ENCODE measurements at places on chromosomes 16 and 17.

- DNase-seq, result peak; percentile 62
Measured at GRCh38 chr17:2094891-2095535, 40.1 kb downstream of the HIC1 start.

DNA sequence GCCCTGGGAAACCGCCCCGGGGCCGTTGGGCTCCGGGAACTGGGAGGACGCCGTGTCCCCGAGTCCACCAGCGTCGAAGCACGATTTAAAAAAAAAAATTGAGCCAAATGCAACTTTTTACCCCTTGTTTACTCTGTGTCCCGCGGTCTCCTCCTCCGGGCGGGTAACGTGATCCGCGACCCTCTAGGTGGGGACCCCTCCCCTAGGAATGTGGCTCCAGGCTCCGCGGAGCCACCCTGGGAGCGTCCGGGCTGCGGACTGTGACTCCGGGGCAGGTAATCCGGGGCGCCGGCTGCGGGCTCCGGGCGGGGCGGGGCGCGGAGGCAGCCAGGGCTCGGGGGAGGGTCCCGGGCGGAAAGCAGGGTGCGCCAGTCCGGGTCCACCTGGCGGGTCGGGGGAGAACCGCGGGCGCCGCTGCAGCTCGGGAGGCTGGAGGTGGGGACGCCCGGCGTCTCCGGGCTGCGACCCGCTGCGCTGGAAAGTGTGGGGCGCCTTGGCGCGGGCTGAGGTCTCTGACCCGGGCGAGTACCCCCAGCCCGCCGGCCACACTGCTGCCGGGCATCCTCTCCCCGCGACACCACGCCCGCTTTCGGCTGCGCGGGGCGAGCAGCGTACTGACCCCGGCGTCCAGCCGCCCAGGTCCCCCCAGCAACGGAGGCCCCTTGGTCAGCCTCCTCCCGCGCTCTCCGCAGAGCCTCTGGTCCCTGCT, 852 bp upstream of the HELZ start:
- DNase-seq, result no peak

GRCh38 chr17:64256913-64257807, 5.9 kb downstream of the TEX2 start:
- no peak for DNase-seq

- no peak for DNase-seq
Measured at GRCh38 chr17:47318197-47318918, 5.4 kb upstream of the EFCAB13 start.

GRCh38 chr16:84643180-84643583, 5.1 kb upstream of the KLHL36 start:
- peak; percentile 96 for DNase-seq

GRCh38 chr17:56152874-56153602, at the start of gene ANKFN1:
ANKFN1 (plus strand) TSS chr17:56153475; CDS start chr17:56212668, 59,193 bp downstream.
- DNase-seq, result no peak

DNA sequence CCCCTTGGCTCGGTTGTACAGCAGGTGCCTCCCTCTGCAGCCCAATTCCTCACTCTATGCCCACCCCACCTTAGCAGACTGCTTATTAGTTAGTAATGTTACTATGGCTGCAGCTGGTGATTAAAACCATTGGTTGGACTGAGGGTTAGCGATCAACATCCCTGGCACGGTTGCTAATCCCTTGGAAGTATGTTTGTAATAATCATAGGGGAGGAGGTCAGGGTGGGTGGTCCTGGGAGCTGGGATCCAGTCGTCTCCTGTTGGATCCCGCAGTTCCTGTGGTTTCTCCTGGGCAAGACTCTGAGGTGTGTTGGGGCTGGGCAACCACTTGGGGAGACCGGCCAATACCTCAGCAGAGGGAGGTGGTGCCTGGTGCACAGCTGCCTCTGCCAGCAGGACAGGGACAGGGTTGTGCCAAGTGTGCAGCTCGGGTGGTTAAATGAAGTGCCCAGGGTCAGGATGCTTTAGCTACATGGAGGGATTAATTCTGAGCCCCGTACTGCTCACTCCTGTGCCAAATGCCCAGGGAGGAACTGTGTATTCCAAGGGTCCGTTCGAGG, 38.0 kb downstream of the FZD2 start:
- no peak for DNase-seq

- DNase-seq, result peak; percentile 48
Measured at GRCh38 chr17:16353317-16354174, at the start of gene CENPV. CENPV (minus strand) TSS chr17:16353469; CDS start chr17:16353436, 33 bp downstream.

GRCh38 chr17:56679115-56679776, 85.7 kb downstream of the NOG start:
- DNase-seq, result peak; percentile 50

DNA sequence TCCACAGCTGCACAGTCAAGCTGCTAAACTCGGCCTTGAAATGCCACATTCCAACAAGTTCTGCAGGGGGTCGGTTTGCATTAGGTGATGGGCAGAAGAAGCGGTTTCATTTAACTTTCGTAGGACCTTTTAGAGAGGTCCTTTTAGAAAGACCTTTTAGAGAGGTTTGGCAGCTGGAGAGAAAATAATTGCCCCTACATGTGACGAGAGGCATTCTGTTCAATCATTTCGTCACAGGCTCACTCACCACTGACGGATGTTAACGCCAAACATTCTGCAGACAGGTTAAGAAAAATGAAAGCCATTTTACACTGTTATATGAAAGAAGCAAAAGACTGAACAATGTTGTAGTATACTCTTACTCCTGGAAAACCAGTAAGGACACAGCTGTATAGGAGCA, 76.5 kb upstream of the ZNF423 start:
- DNase-seq, result no peak

- no peak for DNase-seq
Measured at GRCh38 chr16:50534091-50534490, 14.1 kb upstream of the NKD1 start.

DNA sequence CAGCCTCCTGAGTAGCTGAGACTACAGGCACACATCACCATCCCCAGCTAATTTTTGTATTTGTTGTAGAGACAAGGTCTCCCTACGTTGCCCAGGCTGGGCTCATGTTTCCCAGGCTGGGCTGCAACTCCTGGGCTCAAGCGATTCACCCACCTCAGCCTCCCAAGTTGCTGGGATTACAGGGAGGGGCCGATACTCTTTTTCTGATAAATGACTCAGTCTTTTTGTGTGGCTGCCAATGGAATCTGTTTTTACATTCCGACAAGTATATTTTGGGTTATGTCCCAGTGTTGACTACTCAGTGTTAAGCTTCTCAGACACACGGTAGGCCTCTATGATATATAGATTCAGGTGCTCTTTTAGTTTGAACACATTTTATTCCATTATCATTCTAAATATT, 58.1 kb downstream of the SLFN11 start:
- DNase-seq, result peak; percentile 93

DNA sequence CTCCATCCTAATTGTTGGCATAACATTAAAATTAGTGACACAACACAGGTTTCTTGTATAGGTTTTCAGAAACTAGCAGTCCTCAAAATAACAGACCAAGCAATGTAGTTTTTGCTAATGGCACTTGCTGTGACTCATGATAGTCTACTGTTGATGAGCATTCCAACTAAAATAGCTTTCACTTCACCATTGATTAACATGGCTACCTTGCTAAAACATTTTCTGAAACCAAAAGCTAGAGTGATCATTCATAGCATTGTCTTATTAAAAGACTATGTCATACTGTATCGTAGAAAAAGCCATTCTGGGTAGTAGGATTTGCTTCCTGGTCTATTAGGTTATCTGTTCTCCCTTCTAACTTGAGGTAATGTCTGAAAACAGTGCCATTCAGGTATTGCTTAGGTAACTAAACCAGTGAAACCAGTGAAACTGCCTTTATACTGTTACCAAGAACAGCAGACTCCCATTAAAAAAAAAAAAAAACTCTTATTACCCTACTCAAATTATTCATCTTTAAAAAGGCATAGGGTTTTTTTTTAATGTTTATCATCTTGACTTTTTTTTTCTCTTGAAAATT, 2.5 kb upstream of the CLTC start:
- peak; percentile 27 for DNase-seq

GRCh38 chr16:15788846-15789239, 68.0 kb downstream of the MYH11 start:
- no peak for DNase-seq

- DNase-seq, result no peak
Measured at GRCh38 chr16:49773534-49774475, 82.1 kb downstream of the ZNF423 start.

DNA sequence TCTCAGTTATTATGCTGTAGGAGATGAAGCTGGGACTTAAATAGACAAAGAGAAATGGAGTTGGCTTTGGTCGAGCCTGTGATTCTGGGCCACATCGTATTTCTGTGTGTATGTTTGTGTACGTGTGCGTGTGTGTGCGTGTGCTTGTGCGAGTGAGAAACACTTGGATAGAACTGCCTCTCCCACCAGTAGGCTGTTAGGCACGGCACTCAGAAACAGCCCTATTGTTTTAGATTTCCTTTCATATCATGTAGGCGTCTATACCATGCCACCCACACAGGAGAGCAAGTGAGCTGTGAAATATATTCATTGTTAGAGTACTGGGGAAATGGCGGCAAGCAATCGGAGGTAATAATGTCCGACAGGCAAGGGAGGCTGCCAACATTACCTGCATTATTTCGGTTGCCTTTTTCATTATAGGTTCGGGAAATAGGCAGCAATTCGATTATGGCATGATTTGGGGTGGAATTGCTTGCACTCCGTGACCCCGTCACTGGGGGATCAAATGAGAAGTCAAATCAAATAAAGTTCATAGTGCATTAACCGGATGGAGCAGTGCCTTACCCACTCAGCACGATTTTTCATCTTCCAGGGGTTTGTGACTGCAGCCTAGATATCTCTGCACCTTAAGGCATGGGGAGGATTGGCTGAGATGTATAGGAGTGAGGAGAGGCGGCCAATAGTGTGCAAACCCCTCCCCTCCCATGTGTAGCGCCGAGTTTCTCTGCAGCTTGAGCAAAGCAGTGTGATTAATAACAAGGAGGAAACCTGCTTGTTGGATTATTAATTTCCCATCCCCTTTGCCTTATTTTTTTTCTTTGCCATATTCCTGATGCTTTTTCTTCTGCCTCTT, 89.6 kb downstream of the RBFOX1 start:
- no peak for DNase-seq

DNA sequence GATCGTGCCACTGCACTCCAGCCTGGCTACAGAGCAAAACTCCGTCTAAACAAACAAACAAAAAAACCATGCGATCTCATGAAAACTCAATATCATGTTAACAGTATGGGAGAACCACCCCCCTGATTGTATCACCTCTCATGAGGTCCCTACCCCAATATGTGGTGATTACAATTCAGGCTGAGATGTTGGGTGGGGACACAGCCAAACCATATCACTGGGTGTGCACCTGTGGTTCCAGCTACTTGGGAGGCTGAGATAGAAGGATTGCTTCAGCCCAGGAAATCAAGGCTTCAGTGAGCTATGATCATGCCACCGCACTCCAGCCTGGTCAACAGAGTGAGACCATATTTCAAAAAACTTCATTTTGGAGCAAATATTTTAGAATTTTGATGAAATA, 1094.7 kb upstream of the CDH8 start:
- no peak for DNase-seq

GRCh38 chr17:39617446-39618245, 9.1 kb upstream of the PPP1R1B start:
- DNase-seq, result peak; percentile 65

- DNase-seq, result no peak
Measured at GRCh38 chr17:81494626-81495377, 17.8 kb downstream of the ACTG1 start.

DNA sequence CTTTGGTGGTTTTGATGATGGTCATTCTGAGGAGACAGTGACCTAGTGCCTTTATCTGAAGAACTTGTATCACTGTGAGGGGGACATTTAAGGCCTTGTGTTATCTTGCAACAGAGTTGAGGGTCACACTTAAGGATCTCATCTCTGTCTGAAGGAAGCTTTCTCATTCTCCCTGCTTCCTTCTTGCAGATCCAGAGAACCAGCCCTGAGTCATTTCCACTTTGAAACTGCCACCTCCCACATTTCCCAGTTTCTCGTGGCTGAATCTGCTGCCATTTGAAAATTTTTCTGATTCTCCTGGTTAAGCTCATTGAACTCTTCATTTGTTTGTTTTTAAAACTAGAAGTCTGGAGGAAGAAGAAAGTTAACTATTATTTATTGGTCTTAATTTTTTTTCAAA, 190.2 kb upstream of the CDH11 start:
- peak; percentile 86 for DNase-seq

- no peak for DNase-seq
Measured at GRCh38 chr16:49664221-49665215, 191.4 kb downstream of the ZNF423 start.

DNA sequence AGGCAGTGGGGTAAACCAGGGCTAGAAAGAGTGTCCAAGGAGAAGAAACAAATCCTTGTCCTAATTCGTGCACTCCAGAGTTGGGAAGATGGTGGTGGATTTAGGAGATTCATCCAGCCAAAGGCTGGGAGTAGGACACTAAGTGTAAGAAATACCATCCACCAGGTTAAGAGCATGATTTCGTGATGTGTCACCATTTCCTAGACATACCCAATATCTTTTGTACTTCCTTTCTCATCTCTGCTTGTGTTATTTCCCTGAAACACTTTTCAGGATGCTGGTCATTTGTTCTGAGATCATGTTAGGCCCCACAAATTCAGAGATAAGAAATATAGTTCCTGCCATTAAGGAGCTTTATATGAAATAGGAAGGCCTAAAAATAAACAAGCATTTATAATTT, 106.3 kb upstream of the HLF start:
- DNase-seq, result peak; percentile 6

GRCh38 chr16:56860226-56861020, 4.6 kb upstream of the SLC12A3 start:
- DNase-seq, result no peak

GRCh38 chr16:73043828-73044467, 4.0 kb downstream of the ZFHX3 start:
- DNase-seq, result peak; percentile 86

- peak; percentile 61 for DNase-seq
Measured at GRCh38 chr17:78359321-78359996, 418 bp downstream of the SOCS3 start.
